Activated naive CD8-positive, alpha-beta T cell treated with anti-CD3 and anti-CD28 coated beads for 36 hours (primary cell): ENCODE measurements at places on chromosomes 4 and X. TPM values are rescaled to one million over a fixed set of nuclear protein-coding genes. Genes with fewer than 3 reads are reported as not detected.

TXK gene
- total RNA-seq, result 14.2 TPM

- DNase-seq, result no peak
These were observed 181.4 kb upstream of the PCDH7 start for GRCh38 chr4:30538794-30539193.

ATOH1 gene
- total RNA-seq, result not detected

RHOXF1 gene
- total RNA-seq, result not detected

AR gene
- not detected for total RNA-seq

CCDC160 gene
- 0.12 TPM for total RNA-seq

NPNT gene
- total RNA-seq, result not detected

HEPH gene
- not detected for total RNA-seq

IQCM gene
- not detected for total RNA-seq

DNA sequence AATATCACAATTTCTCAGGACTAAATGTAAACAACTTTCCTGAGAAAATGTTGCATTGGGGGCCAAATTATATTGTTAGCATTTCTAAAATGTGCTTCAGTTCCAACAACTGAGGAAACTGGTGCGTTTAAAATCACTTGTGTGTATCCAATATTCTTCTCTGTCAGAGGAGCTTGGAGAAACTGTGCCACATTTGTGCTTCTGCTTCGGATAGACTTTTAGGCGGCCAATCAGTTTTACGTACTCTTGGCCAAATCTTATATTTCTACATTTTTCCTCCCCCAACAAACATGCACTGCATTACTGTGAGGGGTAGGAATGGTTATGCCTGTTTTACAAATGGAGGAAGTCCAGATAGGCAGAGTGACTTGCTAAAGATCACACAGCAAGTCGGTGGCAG lies 27.4 kb upstream of the TRPC5OS start:
- DNase-seq, result no peak

DNA sequence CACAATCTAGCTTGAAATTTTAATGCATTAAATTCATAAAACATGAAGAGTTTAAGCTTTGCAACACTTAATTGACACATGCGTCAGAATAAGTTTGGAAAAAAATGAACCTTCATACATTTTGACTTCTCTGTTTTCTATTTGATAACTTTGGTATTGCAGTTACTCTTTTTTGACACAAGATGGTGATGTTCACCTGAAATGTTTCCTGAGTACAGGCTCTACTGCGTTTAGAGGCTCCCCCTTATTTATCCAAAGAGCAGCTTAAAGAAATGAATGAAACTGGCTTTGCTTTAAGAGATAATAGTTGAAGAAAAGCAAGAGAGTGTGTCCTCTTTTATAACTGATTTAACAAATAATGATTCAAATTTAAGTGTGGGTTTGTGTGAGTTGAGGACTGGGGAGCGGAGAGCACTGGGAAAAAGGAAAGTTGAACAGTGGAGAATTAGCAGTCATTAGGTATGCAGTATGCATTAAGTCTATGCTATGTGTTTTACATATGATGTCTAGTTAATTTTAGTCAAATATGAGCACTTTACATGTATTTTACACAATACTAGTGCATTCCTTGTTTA lies 180.6 kb upstream of the NUDT6 start:
- no peak for DNase-seq

DNA sequence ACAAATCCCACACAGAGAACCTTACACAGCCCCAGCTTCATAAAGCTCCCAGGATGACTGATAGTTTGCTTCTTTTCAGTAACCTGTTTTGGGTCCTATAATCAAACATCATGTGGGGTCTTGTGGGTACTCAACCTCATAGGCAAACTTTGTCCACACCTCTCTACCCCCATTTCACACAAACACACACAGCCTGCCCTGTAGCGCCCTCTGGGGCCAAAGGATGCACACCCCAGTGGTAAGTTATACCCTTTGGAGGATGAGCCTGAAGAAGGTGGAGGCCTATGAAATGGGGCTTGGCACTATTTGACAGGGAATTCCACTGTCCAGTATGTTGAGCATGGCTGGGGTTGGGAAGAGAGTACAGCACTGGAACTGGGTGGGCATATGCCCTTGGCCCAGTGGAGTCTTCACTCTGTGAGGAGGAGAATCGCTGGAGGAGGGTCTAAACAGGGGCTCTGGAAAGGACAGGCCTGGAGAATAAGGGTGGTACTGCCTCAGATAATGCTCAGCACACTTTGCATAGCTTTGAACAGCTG lies 30.5 kb upstream of the COL25A1 start:
- no peak for DNase-seq

DNA sequence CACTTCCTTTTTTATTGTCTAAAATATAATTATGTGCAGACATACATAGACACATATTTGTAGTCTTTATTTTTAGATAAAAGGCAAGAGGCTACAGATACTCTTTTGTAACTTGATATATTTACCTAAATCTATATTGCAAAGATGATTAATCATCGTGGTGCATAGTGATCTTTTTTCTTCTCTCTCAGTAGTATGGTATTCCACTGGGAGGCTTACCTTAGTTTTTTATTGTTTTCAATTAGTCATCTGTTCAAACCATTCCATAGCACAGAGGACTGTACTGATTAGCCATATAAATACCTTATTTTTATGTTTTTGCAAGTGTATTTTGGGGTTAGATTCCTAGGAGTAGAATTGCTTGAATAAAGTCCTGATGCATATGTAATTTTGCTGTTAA lies 619.7 kb downstream of the GRXCR1 start:
- DNase-seq, result no peak

GRCh38 chrX:56802921-56803849 lies 74.1 kb downstream of the NBDY start:
- peak; percentile 37 for DNase-seq

- DNase-seq, result no peak
These were observed 3.4 kb downstream of the MAML3 start for GRCh38 chr4:140150636-140150885.

ZFP92 gene
- 1.5 TPM for total RNA-seq

DNA sequence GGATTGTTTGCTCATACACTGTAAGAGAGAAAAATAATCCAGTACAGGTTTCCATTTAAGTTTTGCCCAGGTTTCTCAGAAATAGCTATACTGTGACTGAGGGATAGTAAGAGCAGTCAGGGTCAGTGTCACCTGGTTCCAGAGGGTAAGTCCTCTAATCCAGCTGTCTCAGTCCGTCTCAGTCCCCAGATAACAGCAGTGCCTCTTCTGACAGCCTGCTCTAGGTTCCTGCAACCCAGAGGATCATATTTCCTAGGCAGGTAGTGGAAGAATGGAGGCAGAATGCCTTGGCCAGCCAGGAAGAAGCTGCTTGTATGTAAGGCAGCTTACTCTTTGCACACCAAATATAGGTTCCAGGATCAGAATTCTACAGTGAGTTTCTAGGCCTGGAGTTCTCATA lies 22.6 kb upstream of the GNRHR start:
- no peak for DNase-seq

- no peak for DNase-seq
These were observed 14.8 kb upstream of the RHOH start for GRCh38 chr4:40182001-40182400.

DNA sequence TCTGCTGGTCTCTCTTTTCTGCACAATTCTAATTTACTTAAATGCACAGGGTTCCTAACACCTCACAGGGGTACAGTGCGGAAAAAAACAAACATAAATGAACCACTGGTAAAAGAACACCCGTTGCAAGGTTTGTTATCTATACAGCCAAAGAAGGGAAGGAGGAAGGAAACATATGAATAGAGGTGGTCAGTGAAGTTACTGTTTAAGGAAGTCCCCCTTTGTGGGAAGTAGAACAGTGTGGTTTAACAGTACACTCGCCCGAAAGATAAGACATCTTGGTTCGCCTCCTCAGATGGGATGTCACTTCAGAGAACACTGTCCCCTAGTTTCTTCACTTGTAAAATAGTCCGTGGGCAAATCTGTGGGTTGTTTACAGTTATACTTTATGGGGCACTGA lies 57.5 kb downstream of the TEC start:
- no peak for DNase-seq

- no peak for DNase-seq
These were observed 109.0 kb upstream of the MAMLD1 start for GRCh38 chrX:150253959-150254620.

MXRA5 gene
- not detected for total RNA-seq
